ENCODE measurements at places on chromosomes 1 and 21. TPM values are rescaled to one million over a fixed set of nuclear protein-coding genes. Genes with fewer than 3 reads are reported as not detected.

GRCh38 chr1:215606564-215607168 lies 39.6 kb downstream of the KCTD3 start:
- no peak overlapping the region for H3K4me3 ChIP-seq
- peaks cover 10% of the 10 kb centered on the region for H3K36me3 ChIP-seq
- no peaks in the 10 kb centered on the region for H3K27me3 ChIP-seq
- DNase-seq, result no peak

DNA sequence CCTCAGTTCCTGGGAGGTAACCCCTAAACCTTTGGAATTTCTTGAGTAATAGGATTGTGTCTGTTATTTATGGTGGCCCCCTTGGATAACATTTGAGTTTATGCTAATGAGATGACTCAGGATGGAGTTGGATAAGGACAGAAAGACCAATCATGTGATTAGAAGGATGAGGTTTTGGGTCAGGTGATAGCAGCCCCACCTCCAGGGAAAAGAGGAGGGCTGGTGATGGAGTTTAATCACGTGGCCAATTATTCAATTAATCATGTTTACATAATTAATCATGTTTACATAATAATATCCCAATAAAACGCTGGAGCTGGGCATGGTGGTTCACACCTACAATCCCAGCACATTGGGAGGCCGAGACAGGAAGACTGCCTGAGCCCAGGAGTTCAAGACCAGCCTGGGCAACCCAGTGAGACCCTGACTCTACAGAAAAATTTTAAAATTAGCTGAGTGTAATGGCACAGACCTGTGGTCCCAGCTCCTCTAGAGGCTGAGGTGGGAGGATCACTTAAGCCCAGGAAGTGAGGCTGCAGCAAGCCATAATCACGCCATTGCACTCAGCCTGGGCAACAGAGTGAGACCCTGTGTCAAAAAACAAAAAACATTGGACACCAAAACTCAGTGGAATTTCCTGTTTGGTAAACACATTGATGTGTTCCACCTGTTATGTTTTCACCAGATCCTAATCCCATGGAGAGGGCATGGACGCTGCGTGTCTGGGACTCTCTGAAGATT lies 73.3 kb downstream of the NUP210L start:
- H3K36me3 ChIP-seq, result peaks cover 5% of the 10 kb centered on the region
- peaks cover 2% of the 10 kb centered on the region for H3K27me3 ChIP-seq
- no peaks in the 10 kb centered on the region for H3K4me1 ChIP-seq
- H3K4me3 ChIP-seq, result no peak overlapping the region

The CD53 gene
- total RNA-seq, result not detected

DNA sequence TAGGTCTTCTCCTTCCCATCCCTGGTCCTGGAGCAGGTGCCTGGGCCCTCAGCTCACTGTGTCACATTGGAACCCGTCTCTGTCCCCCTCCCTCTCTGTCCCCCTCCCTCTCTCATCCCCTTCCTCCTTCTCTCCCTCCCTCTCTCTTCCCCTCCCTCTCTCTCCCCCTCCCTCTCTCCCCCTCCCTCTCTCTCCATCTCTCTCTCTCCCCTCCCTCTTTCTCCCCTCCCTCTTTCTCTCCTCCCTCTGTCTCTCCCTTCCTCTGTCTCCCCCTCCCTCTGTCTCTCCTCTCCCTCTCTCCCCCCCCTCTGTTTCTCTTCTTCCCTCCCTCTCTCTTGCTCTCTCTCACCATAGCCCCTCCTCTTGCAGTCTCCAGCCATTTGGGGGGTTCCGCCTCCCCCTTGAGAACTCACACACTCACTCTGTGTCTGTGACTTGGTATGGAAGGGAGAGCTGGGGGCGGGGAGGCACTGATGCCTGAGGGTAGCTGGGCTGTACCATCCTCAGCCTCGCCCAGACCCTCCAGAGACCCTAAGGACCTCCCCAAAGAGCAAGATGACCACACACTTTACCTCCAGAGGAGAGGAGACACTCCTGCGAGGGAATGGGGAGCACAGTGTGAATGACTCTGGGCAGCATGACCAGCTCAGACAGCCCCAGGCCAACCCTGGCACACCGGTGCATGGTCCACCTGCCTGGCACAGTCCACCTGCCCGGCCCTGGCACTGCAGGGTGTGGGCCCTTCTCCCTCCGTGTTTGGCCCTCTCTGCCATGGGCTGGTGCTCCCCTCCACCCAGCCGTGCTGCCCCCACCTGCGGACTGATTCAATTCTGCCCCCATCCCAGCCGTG lies 102.8 kb upstream of the ARHGEF16 start:
- DNase-seq, result no peak
- H3K27me3 ChIP-seq, result no peaks in the 10 kb centered on the region
- peaks cover 46% of the 10 kb centered on the region for H3K4me1 ChIP-seq
- peak overlapping the region; percentile 52 for H3K4me3 ChIP-seq

- peaks cover 63% of the 10 kb centered on the region for H3K4me1 ChIP-seq
- DNase-seq, result no peak
- peak overlapping the region; percentile 80 for H3K27ac ChIP-seq
- no peak overlapping the region for H3K4me3 ChIP-seq
- no peaks in the 10 kb centered on the region for H3K27me3 ChIP-seq
- peaks cover 18% of the 10 kb centered on the region for H3K36me3 ChIP-seq
These were observed 12.4 kb downstream of the TRIM62 start for GRCh38 chr1:33169290-33170055.

GRCh38 chr1:240912821-240913220 lies 300.9 kb upstream of the GREM2 start:
- no peak overlapping the region for H3K4me3 ChIP-seq
- no peak overlapping the region for H3K27ac ChIP-seq

The COL8A2 gene
- 17.4 TPM for total RNA-seq

The KAZN gene
- 30.1 TPM for total RNA-seq

DNA sequence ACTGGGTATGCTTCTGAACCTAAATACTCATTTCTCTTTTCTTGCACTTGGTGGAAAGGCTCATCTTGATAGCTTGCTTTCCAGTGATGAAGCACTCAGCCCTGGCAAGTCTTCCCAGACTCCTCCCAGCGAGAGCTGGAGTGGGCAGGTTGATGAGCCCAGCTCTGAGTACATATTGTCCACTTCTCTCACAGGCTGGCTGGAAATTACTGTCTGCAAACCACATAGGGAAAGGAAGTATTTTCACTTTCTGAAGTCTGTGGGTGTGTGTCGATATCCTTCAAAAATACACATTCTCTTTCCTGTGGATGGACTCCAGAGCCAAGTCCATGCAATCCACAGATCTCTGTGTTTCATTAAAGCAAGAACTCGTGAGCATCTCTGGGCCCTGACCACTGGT lies 38.7 kb upstream of the CNTN2 start:
- H3K4me1 ChIP-seq, result no peaks in the 10 kb centered on the region
- no peak overlapping the region for H3K27ac ChIP-seq
- DNase-seq, result no peak
- H3K4me3 ChIP-seq, result no peak overlapping the region
- H3K27me3 ChIP-seq, result peaks cover 9% of the 10 kb centered on the region
- H3K36me3 ChIP-seq, result no peaks in the 10 kb centered on the region

DNA sequence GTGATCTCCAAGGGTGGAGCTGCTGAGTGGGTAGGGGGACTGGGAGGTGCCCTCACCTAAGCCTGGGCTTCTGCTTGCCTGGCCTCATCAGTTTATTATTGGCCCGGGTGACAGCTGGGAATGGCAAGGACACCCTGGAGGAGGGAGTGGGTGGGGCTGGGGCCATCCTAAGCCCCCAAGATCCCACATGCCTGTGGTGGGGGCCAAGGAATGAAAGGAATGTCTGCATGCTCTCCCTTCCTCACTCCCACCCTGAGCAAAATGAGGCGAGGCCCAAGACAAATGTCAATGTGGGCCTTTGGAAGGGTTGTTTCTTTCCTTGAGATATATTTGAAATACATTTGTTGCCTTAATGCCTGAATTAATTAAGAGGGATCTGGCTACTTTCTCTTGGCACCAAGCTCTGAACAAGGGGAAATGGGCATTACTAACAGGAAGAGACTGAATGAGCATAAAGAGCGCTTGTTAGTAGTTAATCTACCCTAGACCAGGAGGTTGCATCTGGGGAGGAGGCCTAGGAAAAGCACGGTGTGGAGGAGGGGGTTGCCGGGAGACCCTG lies 19.7 kb upstream of the CHI3L1 start:
- H3K36me3 ChIP-seq, result peaks cover 1% of the 10 kb centered on the region
- no peak overlapping the region for H3K27ac ChIP-seq
- H3K27me3 ChIP-seq, result peaks cover 12% of the 10 kb centered on the region
- H3K4me1 ChIP-seq, result peaks cover 7% of the 10 kb centered on the region
- DNase-seq, result no peak
- H3K4me3 ChIP-seq, result no peak overlapping the region

DNA sequence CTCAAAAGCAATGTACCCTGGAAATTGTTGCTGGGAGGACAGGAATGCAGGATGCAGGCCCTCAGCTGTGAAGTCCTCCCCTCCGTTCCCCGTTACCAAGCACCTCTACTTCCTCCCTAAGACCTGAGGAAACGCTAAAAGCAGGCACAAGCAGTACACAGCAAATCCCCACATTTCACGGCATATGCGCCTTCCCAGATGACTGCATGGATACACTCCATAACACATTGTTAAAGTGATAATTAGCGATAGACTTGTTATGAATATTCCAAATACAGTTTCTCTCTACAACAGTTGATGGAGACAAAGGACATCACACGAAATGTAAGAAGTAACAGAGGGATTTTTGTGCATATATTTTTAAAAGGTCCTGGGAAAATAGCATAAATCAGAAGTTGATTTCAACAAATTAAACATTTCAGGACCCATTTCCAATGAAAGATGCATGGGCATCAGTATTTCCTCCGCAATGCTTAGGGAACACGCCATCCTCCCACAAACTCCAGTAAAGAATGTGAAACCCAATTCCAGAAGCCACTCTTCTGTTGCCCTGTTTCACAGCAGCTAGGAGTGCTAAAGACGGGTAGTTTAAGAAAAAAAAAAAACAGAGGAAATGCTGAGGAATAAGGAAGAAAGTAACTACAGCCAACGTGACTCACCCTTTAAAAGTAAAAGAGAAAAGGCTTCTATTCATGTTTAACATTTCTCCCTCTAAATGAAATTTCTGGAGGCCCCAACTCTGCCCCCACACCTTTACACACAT lies 75.5 kb downstream of the HIVEP3 start:
- H3K4me1 ChIP-seq, result peaks cover 32% of the 10 kb centered on the region
- H3K4me3 ChIP-seq, result no peak overlapping the region

- DNase-seq, result no peak
- H3K4me1 ChIP-seq, result peaks cover 5% of the 10 kb centered on the region
- no peak overlapping the region for H3K4me3 ChIP-seq
- H3K36me3 ChIP-seq, result no peaks in the 10 kb centered on the region
These were observed 51.2 kb downstream of the EXO1 start for GRCh38 chr1:241899210-241899609.

DNA sequence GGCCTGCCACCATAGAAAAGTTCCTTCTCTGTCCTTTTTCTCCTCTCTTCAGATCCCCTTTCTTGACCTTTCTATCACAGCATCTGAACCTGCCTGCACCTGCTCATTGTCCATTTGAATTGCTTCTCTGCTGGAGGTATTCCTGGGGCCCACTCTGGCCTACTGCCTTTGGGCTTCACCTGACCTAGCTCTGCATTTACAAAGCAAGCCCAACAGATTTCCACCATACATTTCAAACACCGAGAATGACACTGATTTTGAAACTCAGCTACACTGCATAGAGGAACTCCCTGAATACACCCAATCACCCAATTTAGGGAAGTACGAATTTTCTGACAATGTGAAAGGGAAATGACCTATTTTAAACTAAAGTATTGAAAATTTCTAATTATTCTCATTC lies 284.5 kb upstream of the USP25 start:
- H3K27ac ChIP-seq, result no peak overlapping the region
- H3K4me1 ChIP-seq, result peaks cover 13% of the 10 kb centered on the region
- peaks cover 2% of the 10 kb centered on the region for H3K36me3 ChIP-seq
- no peak for DNase-seq

The RIPPLY3 gene
- 0.37 TPM for total RNA-seq

DNA sequence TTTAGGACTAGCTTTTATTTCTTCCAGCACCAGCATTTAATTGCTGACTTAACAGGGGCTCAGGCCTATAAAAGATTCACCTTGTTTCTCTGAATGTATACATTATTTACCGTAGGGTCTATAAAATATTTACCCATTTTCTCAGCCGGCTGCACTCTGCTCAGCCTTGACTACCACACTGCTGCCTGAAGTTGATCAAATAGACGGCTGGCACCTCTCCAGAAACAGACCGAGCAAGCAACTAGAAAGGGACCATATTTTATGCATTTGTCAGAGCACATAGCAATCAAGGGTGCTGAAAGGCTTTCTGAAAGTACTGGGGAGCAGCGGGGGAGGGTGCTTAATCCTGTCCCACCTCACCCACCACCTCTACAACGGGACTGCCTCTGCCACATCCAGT lies 64.7 kb upstream of the FGGY start:
- no peaks in the 10 kb centered on the region for H3K27me3 ChIP-seq
- H3K27ac ChIP-seq, result no peak overlapping the region
- DNase-seq, result no peak

The AGBL4 gene
- total RNA-seq, result not detected

The LCK gene
- not detected for total RNA-seq

DNA sequence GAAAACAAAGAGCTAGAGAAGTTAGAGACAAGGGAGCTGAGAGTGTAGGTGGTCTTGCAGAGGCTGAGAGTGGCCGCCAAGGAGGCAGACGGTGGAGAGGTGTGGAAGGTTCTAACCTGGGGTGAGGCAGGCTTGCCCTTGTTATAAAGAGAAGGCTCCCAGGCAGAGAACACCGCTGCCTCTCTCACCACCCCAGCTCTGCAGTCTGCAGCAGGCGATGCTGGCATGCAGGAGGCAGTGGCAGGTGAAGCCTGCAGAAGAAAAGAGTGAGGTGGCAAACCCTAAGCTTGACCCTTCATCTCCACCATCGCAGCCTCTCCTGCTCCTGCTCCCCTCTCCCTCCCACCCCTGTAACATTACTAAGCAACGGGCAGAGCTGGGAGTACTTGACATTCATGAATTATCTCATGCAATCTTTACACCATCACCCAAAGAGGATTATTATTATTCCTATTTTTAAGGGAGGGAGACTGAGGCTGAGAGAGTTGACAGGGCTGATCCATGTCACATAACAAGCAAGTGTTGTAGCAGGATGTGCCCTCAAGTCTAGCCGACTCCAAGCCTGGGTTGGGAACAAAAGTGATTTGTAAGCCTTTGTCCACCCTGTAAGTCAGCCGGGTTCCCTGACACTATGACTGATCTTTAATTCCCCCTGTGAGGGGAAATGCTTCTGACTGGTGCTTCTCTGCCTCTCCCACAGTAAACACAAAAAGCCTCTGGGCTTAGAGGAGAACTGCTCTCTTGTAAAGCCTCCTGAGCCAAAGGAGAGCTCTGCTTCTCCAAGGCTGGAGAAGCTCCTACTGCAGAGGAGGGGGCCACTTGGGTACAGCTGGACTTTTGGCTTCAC lies 36.1 kb downstream of the KANK4 start:
- peaks cover 38% of the 10 kb centered on the region for H3K27me3 ChIP-seq
- H3K4me1 ChIP-seq, result peaks cover 27% of the 10 kb centered on the region
- no peak overlapping the region for H3K4me3 ChIP-seq
- DNase-seq, result no peak
- no peaks in the 10 kb centered on the region for H3K36me3 ChIP-seq
- H3K27ac ChIP-seq, result no peak overlapping the region

- H3K4me3 ChIP-seq, result no peak overlapping the region
- H3K36me3 ChIP-seq, result no peaks in the 10 kb centered on the region
- H3K27ac ChIP-seq, result no peak overlapping the region
- H3K27me3 ChIP-seq, result no peaks in the 10 kb centered on the region
These were observed 668 bp downstream of the RNF11 start for GRCh38 chr1:51236531-51237350.

- no peak overlapping the region for H3K4me3 ChIP-seq
- no peaks in the 10 kb centered on the region for H3K36me3 ChIP-seq
These were observed 313.0 kb upstream of the AJAP1 start for GRCh38 chr1:4341421-4341820.

The AADACL3 gene
- total RNA-seq, result not detected

The FLVCR1 gene
- 4.4 TPM for total RNA-seq

GRCh38 chr1:160797271-160797709 lies 1.3 kb downstream of the LY9 start:
- no peaks in the 10 kb centered on the region for H3K4me1 ChIP-seq
- no peak for DNase-seq
- H3K27ac ChIP-seq, result no peak overlapping the region
